ENCODE measurements at places on chromosomes 12 and 14.

DNA sequence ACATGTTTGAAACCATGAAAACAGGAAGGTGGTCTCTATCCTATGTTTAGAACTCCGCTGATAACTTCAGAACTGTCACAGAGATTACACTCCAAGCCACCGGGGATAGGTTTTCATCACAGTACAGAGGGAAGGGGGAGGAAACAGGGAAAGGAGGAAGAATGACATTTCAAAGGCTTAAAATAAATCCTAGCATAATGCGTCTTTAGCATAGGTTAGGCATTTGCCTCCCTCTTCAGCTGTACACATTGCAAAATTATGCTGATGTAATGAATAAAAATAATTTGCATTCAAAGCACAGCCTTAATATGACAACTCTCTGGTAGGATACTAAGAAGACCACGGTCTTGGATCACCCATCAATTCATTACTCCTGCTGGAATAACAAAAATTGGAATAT, 54.3 kb upstream of the PYGL start:
- no peak for DNase-seq

- no peak for DNase-seq
Observed at GRCh38 chr14:55881577-55882241, 236.5 kb upstream of the PELI2 start.

DNA sequence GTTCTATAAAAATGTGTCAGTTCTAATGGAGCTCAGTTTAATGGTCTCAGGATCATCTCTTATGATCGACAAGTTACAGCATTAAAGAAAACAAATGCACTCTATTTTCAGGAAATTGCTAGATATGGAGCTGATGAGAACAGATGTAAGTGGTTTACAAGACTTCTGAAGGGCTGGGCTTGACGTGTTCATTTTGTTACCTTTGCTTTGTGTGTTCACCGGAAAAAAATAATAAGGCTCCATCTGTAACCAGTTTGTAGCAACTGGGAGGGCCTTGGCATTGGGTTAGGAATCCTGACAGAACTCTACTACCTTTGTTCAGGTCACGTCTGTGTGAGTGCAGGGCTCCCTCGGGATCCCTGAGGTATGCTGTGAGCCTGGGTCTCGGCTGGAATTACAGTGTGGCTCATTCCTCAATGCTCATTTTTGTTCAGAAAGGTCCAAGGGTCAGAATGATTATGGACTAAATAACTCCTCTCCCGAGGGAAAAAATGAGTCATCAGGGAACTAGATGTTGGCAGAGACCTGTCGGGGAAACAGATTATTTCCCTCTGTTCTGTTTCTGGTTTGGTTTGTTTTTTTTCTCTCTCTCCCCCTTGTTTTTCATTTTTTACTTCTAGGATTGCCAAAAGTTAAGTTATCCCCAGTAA, 158.0 kb downstream of the SLC5A8 start:
- no peak for DNase-seq

- DNase-seq = no peak
Observed at GRCh38 chr12:47077206-47078085, 2.0 kb upstream of the PCED1B start.

GRCh38 chr12:120061575-120062214, 54.9 kb downstream of the RAB35 start:
- no peak for DNase-seq

GRCh38 chr12:24393071-24393470, 443.6 kb upstream of the SOX5 start:
- no peak for DNase-seq

DNA sequence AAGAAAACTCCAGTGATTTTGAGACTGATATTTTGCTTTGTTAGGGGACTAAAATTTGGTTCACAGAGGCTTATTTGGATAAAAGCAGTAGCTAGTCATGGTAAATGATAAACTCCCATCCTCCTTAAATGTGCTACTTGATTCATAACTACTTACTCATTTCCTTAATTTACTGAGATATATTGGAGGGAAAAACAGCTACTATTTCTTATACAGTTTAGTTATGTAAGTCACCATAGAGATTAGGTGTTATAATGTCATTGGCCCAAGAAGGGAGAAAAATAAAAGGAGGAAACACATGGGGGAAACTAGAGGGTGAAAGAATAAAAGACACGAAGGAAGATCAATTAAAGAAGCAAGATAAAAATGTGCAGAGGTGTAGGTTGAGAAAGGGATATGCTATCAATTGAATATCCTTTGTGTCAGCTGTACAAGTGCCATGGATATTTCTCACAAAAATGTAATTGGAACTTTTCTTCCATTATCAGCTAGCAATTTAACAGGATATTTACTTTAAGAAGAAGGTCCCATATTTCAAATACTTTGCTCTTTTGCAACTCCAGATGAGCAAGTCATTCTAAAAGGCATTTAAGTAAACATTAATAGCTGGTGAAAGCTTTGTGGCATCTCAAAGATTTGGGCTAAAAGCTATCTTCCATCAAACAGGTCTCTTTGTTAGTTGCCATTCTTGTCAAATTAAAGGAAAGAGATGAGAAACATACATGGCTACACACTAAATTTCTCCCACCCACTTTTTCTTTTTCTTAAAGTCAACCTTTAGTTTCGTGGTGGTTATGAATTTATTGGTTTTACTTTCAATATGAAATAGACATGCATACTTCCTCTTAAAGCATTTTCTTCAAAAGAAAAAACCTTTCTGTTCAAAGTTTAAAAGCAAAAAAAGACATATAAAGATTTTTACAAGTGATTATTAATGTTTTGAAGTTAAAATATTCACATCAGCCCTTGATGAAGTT, 439.5 kb downstream of the CCER1 start:
- no peak for DNase-seq

- DNase-seq = no peak
Observed at GRCh38 chr12:46485853-46486252, 113.3 kb upstream of the SLC38A2 start.

DNA sequence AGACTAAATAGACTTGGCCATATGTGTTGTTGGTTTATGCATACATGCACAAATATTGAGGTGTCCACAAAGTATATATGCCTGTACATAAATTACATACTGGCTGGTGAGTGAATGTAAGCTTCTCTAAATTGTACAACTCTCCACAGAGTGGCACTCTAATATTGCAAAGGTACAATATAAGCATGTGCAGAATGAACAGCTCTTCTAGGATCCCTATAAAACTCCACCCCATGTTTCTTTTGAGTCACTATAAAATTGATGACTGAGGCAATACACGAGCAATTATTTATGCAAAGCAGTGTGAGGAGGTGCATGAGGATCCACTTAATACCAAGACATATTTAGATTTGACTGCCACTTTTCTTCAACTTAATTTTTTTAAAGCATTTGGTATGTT, 172.2 kb downstream of the NAV3 start:
- no peak for DNase-seq

DNA sequence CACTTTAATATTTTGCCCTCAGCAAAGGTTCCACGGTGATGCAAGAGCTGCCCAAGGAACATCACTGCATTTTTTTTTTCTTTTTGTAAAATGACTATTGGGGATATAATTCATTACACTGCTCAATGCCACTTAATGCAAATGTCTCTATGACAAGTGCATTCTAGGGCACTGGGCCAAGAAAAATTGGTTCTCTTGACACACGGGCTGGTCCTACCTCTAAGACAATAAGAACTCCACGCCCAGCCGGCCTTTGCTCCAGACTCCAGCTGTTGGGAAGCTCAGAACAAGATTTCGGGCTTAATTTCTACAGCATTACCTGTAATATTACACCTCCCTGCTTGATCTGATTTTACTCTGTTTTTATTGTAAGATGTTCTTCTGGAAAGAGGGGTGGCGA, 48.8 kb upstream of the VRK1 start:
- no peak for DNase-seq

DNA sequence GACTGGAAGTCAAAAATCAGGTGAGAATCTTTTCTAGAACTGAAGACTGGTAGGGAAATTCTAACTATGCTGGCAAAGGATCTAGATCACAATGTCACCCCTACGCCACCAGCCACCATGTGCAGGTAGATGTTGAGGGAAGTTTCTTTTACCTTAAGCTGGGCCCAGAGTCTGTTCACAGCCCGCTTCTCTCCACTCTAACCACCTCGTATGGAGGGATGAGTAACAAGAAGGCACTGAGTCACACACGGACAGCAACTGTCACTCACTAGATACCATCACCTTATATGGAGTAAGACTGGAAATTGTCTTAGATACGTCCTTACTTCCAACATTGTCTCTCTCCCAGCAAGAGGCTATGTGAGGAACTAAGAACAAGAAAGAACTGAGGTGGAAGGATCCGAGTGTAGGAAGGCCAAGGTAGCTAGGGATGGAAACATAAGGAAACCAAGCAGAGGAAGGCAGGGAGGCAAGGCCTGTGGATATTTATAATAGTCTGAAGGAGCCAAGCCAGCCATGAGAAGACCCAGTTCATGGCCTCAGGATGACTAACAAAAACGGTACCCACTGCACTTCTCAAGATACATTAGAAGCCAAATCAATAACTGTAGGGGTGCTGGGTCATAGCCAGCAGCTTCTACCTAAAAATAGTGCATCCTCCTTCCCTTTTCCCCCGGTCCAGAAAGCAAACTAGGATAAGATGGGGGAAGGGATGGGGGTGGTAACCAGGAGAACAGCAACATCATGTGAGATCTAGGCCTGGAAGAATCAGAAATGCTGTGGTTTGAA, 15.5 kb downstream of the REM2 start:
- DNase-seq = no peak

DNA sequence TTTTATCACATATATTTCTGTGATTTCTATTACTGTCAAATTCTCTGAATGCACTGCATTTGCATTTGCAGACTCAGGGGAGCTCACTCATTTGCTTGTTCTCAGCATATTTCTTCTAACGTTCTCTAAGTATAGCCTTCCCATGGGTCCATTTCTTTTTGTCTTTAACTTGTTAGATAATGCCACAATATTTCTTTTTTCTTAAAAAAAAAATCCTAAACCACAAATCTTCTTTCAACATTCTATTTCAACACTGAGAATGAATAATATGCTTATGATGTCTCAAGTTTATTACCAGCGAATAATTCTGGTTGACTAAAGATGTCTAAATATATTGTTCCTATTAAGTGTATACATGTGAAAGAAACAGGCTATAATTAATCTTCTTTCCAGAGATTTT, 200.2 kb downstream of the ANO6 start:
- no peak for DNase-seq

DNA sequence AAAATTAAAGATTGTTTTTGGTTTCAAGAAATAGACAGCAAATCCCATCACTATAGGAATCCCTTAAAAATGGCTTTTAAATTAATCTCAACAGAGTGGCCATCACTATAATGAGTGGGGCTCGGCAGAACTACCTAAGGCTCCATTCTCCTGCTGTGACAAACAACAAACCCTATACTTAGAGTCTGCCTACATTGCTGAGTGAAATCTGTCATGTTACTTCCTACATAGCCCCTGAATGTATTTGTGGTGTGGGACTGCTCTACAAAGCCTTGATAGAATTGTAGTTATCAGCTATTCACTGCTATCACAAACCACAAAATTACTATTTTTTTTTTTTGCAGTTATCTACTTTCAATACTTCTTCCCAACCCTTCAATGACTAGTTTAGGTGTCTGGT, 538.7 kb upstream of the ATXN7L3B start:
- no peak for DNase-seq

- DNase-seq = no peak
Observed at GRCh38 chr12:120216742-120217605, 16.1 kb upstream of the RPLP0 start.

GRCh38 chr12:119096429-119097202, 82.1 kb upstream of the HSPB8 start:
- no peak for DNase-seq

DNA sequence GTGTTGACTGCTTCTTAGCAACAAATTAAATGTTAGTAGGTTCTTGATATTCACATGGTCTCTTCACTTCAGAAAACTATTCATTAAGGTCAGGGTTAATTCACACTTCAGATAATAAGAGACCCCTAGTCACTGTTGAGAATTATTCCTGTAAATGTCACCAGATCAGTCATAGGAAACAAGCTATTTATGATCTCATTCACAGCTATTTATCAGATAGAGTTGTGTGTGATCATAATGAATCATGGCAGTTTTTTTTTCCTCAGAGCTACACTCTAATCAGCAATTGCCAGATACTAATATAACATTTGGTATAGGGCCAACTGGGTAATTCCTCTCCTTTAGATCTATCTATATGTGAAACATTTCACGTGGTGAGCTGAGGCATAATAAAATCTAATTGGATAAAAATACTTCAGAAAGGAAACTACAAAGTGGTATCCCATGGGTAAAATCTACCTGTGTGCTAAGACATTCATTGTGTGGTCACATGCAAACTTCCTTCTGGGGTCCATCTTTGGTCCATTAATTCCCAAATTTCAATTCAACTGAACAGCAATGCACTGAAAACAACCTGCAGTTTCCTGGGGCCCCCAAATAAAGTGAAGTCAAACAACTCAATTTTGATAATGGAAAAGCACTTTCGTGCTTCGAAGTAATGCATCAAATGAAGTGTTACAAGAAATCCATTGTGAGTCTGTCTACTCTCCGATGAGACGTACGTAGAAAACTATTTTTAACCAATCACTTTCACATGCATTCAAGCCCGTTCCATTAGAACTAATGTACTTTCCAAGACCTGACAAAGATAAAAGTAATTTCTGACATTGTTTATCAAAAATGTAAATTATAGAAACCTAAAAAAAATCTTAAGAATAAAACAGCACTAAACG, 197.0 kb downstream of the ACSS3 start:
- DNase-seq = no peak

GRCh38 chr14:63276016-63276415, 42.7 kb downstream of the GPHB5 start:
- DNase-seq = no peak

DNA sequence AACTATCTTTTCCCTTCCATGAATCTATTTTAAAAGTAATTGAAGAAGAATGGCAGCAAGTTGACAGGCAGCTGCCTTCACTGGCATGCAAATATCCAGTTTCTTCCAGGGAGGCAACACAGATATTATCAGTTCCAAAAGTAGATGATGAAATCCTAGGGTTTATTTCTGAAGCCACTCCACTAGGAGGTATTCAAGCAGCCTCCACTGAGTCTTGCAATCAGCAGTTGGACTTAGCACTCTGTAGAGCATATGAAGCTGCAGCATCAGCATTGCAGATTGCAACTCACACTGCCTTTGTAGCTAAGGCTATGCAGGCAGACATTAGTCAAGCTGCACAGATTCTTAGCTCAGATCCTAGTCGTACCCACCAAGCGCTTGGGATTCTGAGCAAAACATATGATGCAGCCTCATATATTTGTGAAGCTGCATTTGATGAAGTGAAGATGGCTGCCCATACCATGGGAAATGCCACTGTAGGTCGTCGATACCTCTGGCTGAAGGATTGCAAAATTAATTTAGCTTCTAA, 18.4 kb downstream of the TMPO start:
- DNase-seq = no peak

DNA sequence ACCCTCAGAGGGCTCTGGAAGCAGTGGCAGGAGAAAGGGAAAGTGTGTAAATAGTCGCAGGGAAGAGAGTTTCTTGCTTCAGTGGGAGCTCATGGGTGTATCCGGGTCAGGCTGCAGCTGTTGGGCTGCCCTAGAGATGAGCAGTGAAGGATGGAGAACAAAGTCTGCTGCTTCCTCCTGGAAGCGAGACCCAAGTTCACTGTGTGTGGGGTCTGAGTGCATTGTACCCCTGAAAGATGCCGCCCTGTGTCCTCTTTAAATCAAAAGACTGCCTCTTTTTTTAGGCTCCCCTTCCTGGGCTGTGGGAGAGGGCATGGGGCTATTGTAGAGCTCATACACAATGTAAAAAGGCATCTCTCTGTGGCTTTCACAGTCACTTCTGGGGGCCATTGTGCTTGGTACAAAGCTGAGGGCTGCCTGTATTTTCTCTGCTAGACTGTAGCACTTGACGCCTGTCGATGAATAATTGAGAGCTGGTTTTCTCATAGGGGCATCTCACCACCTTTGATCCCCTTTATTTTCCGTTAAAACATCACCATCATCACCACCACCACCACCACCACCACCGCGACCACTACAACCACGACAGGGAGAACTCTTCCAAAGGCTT, 16.7 kb downstream of the CHST11 start:
- DNase-seq = no peak

Data from CD4-positive, alpha-beta T cell treated with Interleukin-12 subunit alpha and Interleukin-12 subunit beta, for 1 hour (primary cell).